ENCODE measurements at places on chromosomes 2 and 18.

DNA sequence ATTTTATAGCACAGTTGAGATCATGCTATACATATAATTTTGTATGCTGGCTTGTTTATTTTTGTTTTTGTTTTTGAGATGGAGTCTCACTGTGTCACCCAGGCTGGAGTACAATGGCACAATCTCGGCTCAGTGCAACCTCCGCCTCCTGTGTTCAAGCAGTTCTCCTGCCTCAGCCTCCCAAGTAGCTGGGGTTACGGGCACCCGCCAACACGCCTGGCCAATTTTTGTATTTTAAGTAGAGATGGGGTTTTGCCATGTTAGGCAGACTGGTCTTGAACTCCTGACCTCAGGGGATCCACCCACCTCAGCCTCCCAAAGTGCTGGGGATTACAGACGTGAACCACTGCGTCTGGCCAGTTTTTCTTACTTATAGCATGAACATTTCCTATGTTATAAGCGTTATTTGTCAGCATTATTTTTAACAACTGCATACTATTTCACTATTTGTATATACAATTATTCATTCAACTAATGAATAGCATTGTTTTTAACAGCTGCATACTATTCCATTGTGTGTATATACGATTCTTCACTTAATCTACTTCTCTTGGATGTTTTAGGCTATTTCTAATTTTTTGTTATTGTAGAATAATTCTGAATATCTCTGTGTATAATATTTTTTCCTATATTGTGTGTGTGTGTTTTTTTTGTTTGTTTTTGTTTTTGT, 3.5 kb downstream of the EHD3 start:
- DNase-seq = no peak

DNA sequence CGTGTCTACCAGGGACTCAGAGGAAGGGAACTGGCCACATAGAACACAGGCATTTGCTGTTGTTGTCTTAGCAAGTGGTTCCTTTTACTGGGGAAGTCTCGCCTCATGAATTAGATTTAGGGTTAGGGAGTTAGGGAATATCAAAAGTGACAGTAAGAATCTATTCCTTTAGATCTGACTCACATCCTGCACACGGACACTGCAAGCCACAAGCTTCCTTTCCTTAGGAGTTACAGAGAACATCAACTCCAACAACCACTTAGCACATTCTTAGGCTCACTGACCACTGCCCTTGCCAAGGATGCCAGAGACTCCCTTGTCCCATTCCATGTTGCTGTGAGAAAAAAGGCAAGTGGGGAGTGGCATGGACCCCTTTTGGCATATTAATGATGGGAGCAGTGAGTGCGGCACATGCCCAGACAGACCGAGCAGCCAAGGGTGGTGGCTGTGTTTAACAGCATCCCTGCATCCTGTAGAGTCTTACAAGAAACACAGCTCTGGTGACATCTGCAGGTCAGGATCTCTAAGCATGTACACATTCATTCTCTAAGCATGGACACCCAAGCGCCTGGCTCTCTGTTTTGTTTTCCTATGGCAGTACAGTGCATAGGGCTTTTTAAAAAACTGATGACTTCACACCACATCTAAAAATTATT, 745.6 kb upstream of the RAB6C start:
- no peak for DNase-seq

DNA sequence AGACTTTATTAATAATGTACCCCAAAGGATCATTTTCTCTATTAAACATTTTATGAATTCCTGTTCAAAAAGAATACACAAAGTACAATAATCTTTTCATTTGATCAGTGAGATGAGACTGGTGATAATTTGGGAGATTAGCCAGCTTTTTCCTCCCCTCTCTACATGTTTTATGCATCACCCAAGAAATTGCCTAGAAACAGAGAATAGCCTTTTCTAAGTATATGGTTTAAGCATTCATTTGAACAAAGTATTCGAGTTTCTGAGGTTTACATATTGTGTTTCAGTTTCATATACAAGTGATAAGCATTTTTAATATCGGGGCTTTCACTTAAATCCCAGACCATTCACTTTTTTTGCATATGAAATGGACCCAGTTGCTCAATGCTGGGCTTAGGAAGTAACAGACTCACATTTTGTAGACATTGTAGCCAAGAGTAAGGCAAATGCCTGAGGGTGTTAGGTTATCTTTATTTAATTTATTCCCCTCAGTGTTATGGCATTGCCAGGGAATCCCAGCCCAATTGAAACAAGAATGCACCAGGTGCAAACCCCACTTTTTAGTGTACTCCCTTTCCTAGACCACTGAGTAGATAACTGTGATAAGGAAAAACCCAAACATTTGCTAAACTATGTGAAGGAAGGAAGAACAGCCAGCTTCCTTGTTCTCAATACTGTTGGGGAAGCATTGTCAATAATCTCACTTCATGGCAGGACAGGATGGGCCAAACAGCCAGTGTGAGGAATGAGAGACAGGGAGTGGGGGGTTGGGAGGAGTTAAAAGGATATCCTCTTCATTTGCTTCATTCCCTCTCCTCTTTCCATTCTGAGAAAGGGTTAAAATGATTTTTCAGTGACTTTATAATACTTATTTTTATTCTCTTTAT, 3.5 kb downstream of the CPO start:
- no peak for DNase-seq

DNA sequence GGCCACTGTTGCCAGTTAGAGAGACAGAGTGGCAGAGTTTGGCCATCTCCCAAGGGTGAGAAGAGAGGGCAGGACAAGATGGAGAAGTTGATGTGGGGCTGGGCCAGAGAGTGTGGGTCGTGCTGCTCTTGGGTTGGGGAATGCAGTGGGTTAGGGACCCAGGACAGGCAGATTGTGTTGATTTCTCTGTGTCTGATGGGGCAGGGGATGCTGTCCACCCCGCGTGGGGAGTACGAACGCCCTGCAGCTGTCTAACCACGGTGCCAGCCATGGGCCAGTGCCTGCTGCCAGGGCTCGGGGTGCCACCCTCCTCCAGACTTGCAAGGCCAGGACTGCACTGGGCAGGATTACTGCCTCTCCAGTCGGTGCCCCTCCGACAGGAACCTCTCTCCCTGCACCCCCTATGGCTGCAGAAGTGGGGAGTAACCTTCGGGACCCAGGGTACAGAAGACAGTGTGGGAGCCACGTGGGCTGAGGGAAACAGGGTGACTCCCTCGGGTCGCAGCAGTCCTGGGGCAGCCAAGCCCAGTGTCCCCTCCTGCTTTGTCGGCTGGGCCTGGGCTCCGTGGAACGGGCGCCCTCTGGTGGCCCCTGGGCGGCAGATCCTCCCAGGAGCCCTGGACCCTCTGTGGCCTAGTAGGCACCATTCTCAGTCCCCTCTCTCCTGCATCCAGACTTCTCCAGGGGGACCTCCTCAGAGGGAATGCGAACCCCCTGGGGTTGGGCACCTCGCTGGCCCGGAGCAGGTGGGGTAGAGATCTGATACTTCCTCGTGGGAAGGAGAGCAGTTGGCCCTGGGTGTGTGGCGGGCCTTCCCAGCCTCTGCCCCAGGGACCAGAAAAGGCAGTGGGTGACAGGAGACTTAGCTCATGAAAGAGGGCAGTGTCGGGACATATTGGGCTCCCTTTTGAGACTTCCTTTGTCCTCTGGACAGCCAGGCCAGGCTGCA, 2.7 kb downstream of the GPC1 start:
- DNase-seq = peak; percentile 46

DNA sequence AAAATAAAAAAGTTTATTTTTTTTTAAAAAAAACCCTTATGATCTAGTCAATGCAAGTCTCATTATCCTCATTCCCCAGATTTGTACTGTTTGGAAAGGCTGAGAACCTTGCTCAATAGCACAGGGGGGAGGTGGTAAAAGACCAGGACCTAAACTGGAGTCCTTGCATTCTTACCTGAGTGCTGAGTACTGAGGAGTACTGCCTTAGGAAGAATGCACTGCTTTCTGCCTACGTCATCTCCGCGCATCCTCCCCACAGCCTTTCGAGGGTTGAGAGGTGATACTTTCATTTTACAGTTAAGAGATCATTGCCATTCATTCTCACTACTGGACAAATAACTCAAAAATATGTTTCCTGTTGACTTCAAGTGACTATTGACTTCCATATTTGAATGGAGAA, 73.8 kb downstream of the MAP3K20 start:
- peak; percentile 13 for DNase-seq

- DNase-seq = no peak
These were observed 93.2 kb upstream of the CCDC150 start for GRCh38 chr2:196546151-196546919.

DNA sequence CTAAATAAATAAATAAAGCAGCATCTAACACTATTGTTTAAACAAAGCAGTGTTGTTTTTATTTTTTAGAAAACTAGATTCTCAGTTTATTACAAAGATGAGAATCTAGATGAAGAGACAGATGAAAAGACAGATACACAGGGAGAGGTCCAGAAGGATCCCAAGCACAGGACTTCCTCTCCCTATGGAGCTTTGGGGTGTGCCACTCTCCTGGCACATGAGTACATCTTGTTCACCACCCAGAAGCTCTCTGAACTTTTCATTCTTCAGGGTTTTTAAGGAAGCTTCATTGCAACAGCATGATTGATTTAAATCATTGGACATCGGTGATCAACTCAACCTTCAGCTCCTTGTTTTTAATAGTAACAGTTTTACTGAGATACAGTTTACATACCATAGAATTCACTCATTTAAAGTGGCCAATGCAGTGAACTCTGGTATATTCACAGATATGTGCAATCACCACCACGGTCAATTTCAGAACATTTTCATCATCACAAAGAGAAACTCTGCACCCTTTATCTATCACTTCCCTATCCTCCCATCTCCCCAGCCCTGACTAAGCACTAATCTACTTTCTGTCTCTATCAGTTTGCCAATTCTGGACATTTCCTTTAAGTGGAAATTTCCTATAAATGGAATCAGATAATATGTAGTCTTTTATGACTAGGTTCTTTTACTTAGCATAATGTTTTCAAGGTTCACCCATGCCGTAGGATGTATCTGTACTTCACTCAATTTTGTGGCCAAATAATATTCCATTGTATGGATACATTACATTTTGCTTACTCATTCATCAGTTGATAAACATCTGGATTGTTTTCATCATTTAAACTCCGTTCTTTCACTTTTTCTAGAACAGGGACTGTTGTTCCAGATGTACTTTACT, 62.3 kb upstream of the ZFP36L2 start:
- DNase-seq = no peak

DNA sequence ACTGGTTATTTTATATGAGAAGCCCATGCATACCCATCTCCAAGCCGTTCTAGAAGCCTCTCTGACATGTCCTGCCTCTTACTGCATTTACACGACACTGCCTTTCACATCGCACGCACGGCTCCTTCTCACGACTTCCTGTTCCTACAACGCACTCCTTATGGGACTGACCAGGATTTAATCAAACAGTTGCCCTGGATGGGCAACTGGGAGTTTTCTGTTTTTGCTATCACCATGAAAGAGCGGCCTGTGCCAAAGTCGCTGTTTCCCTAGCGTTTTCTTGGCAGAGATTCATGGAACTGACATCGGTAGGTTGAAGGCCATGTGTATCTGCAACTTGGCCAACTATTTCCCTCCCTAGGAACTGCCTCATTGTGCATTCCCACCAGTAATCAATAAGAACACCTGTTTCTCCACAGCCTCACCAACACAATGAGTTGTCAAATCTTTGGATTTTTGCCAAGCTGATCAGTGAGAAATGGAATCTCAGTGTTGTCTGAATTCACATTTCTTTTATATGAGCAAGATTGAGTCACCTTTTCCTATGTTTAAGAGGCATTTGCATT, 97.2 kb upstream of the OTOS start:
- DNase-seq = no peak

- DNase-seq = no peak
These were observed 5.9 kb downstream of the CATIP start for GRCh38 chr2:218362606-218363005.

- DNase-seq = no peak
These were observed 434.7 kb downstream of the PTPRM start for GRCh38 chr18:8001711-8002301.

GRCh38 chr2:23283653-23284052, 101.3 kb upstream of the KLHL29 start:
- DNase-seq = no peak

DNA sequence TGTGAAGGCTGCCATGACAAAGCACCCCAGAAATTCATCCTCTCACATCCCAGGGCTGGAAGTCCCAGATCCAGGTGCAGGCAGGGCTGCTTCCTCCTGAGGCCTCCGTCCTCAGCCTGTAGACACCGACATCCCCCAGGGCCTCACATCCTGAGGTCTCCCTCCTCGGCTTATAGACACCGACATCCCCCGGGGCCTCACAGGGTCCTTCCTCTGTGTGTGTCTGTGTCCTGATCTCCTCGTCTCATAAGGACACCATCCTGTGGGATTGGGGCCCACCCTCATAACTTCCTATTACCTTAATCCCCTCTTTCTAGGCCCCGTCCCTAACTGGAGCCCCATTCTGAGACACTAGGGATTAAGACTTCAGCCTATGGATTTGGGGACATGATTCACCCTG, 92.0 kb upstream of the SNTG2 start:
- no peak for DNase-seq

DNA sequence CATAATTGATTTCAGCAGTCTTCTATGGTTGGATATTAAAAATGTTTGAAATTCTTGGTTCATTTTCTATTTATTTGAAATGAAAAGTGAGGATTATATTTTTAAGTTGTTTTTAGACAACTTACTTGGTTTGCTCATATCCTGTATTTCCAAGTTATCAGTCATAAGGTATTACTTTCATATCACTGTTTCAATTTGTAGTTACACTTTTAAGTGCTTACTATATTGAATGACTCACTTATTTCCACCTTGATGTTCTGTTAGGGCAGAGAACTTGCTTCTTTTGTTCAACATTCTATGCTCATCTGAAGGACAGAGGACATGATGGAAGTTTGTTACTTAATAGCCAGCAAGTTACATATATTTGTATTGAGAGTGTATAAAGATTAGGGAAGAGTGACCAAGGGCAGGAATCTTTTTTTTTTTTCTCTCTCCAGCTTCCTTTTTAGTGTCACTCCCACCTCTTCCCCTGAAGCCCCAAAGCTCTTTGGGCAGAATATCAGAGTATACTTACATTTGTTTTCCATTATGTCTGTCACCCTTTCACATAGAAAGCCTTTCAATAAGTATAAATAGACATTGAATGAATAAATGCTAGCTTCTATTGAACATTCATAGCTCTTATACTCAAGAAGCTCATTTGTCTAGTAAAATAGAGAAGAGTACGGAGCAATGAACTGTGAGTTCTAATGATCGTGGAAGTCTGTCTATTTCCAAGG, 28.1 kb downstream of the PIK3C3 start:
- no peak for DNase-seq

GRCh38 chr2:64862623-64863022, 126.6 kb upstream of the SLC1A4 start:
- no peak for DNase-seq

GRCh38 chr18:32301976-32302743, 112.3 kb downstream of the MEP1B start:
- DNase-seq = no peak

GRCh38 chr2:185668710-185669109, 69.9 kb upstream of the FSIP2 start:
- no peak for DNase-seq

- no peak for DNase-seq
These were observed 42.7 kb downstream of the ODC1 start for GRCh38 chr2:10405448-10405847.

- no peak for DNase-seq
These were observed 158.4 kb downstream of the ATP9B start for GRCh38 chr18:79227621-79228020.

Measured in stimulated activated CD8-positive, alpha-beta memory T cell treated with anti-CD3 and anti-CD28 coated beads, Interleukin-7, amount 100 ng/mL, for 24 hours (primary cell).